ENCODE measurements at places on chromosomes 2 and 18.

DNA sequence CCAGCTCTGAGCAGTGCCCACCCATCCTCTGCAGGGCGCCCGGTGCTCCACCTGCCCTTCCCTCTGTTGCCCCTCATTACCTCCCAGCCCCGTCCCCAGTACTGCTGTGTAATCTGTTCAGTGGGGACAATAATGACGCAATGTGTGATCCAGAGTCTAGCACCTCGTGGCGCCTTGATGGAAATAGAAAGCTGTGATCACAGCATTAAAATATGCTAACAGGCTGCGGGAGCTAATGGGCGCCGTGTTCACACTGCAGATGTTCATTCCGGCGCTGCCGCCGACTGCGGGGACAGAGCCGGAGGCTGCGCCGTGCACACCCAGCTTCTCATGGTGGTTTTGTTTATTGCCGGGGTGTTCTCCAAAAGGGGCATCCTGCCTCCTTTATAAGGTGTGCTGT, 235.2 kb downstream of the LDLRAD4 start:
- no peak for DNase-seq
- no peak overlapping the region for H3K4me3 ChIP-seq
- H3K4me1 ChIP-seq, result peaks cover 20% of the 10 kb centered on the region
- H3K36me3 ChIP-seq, result peaks cover 5% of the 10 kb centered on the region
- peak overlapping the region; percentile 46 for H3K27ac ChIP-seq

DNA sequence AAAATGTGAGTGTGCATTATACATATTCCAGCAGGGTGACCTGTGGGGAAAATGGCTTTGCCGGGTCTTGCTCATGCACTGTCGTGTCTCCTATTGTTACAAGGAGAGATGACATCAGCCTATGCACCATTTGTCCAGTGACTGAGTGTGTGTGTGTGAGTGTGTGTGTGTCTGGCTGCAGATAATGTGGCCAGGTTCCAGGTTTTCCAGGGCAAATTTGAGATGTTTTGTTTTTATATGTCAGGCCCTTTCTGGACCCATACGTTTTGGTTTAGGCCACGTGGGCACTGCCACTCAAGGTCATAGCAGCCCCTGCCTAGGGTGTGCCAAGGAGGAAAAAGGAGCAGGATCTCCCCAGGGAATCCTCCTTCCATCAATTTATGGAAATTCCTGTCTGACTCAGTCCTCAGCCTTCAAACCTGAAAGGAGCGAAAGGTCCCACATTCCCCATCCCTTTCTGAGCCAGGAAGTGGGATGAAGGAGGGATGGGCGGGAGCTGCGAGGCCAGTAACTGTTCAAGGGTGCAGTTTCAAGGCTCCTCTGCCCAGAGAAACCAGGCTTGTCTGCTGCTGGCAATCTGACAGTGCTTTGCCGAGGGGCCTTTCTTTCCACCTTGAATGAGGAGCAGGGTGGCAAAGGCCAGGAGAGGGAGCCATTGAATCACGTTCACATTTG, 93.0 kb upstream of the SMAD2 start:
- no peak overlapping the region for H3K4me3 ChIP-seq
- H3K4me1 ChIP-seq, result peaks cover 31% of the 10 kb centered on the region
- DNase-seq, result no peak
- H3K36me3 ChIP-seq, result no peaks in the 10 kb centered on the region

GRCh38 chr2:60973705-60974104, 43.8 kb upstream of the PEX13 start:
- H3K27me3 ChIP-seq, result no peaks in the 10 kb centered on the region
- H3K27ac ChIP-seq, result no peak overlapping the region
- DNase-seq, result no peak

DNA sequence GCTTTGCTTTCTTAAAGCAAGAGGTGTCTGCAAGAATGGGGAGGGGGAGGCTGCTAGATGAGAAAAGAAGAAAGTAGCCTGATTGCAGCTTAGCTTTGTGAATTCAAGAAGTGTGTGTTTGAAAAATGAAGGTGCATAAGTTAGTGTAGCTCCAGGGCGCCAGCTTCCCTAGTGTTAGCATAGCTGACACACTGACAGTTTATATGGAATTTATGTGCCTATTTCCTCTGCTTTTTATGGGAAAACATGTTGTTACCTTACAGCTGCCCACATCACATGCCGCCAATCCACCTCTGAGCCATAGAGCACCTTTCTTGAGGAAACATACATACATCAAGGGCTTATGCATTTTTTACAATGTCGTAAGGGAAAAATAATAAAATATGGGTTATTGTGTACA, 536.4 kb upstream of the PIK3C3 start:
- no peaks in the 10 kb centered on the region for H3K27me3 ChIP-seq
- H3K36me3 ChIP-seq, result no peaks in the 10 kb centered on the region
- no peak overlapping the region for H3K4me3 ChIP-seq
- H3K4me1 ChIP-seq, result no peaks in the 10 kb centered on the region
- H3K27ac ChIP-seq, result no peak overlapping the region

- H3K36me3 ChIP-seq, result no peaks in the 10 kb centered on the region
- H3K27me3 ChIP-seq, result no peaks in the 10 kb centered on the region
- no peak overlapping the region for H3K4me3 ChIP-seq
- no peaks in the 10 kb centered on the region for H3K4me1 ChIP-seq
These were observed 324.1 kb downstream of the CCDC178 start for GRCh38 chr18:33116376-33116775.

- no peak for DNase-seq
- H3K4me1 ChIP-seq, result no peaks in the 10 kb centered on the region
- no peak overlapping the region for H3K27ac ChIP-seq
- peaks cover 3% of the 10 kb centered on the region for H3K36me3 ChIP-seq
- H3K27me3 ChIP-seq, result peaks cover 13% of the 10 kb centered on the region
- no peak overlapping the region for H3K4me3 ChIP-seq
These were observed 36.1 kb upstream of the TWIST2 start for GRCh38 chr2:238811759-238812158.

- H3K4me1 ChIP-seq, result no peaks in the 10 kb centered on the region
- peaks cover 3% of the 10 kb centered on the region for H3K27me3 ChIP-seq
- H3K27ac ChIP-seq, result no peak overlapping the region
- no peak overlapping the region for H3K4me3 ChIP-seq
These were observed 17.2 kb downstream of the TEX51 start for GRCh38 chr2:126915903-126916302.

DNA sequence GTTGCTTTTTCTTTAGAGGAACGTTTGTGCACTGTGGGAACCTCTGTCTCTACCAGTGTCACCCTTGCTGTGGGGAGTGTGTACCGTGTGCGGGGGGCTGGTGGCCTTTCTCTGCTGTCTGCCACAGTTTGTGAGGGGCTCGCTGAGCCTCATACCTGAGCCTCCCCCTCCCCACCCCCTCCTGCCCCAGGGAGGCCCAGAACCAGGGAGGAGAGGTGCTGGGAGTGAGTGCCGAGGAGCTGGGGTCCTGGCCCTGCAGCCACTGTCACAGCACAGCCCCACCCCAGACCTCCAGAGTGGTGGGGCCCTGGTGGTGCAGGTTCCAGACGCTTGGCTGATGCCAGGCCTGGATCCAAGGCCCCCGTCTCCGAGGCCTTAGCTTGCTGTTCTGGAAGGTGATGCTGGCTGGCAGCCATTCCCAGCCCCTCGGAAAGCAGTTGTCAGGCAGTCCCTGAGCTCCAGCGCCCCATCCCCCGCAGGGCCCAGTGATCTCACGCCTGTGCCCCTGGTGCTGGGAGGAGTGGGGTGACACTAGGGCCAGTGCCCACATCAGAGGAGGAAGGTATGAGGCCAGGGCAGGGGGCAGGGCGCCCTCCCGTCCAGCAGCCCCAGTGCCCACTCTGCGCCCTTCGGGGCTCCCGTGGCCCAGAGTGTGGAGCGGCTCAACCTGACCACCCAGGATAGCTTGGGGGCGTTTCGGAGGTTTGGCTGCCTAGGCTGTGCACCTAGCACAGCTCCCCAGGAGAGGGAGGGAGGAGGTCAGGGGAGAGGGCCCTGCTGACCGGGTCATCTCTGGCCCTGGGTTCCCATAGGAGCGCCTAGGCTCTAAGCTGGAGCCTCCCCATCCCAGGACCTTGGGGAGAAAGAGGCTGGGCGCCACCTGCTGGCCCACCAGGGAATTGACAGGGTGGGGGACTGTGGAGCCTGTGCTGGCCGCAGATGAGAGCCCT, 53.0 kb upstream of the ALPP start:
- no peak for DNase-seq
- H3K27ac ChIP-seq, result no peak overlapping the region
- peaks cover 3% of the 10 kb centered on the region for H3K4me1 ChIP-seq

DNA sequence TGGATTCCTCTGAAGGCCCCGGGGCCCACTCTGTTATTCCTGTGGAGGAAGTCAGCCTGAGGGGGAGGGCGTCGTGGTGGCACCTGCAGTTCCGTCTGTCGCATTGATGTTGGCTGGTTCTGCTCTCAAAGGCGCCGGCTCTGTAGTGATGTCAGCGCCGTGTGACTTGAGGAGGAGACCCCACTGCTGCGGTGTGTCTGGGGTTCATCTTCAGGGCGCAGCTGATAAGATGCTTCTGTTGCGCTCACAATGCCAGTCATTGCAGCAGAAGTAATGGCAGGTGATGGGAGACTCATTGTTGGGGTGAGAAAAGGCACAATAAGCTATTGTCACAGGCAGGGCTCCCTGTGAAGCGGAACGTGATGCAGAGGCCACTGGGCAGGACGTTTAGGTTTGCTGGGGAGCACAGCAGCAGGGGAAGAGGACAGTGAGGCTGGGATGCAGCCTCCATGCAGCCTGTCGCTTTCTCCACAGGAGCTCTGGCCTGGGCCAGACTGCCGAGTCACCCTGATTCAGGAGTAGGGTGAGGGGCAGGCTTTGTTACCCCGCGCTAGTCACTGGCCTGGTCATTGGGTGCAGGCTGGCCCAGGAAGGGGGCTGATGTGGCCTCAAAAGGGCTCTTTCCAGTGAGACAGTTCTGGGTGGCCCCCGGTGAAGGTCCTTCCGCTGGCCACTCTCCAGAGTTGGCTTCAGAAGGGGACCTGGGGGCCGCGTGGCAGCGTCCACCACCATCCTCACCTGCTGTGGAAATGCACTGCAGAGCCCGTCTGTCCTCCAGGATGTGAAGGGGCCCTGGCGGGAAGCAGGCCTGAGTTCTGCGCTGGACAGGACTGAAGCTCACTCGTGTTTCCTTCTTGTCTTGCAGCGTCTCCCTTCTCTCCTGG, 42.9 kb downstream of the SH3BP4 start:
- H3K4me3 ChIP-seq, result no peak overlapping the region
- H3K27ac ChIP-seq, result peak overlapping the region; percentile 92
- peaks cover 81% of the 10 kb centered on the region for H3K4me1 ChIP-seq
- peak; percentile 85 for DNase-seq
- peaks cover 8% of the 10 kb centered on the region for H3K36me3 ChIP-seq
- no peaks in the 10 kb centered on the region for H3K27me3 ChIP-seq

- H3K4me3 ChIP-seq, result no peak overlapping the region
- H3K36me3 ChIP-seq, result peaks cover 56% of the 10 kb centered on the region
- no peak overlapping the region for H3K27ac ChIP-seq
- no peaks in the 10 kb centered on the region for H3K27me3 ChIP-seq
These were observed 27.2 kb upstream of the FBLN7 start for GRCh38 chr2:112110966-112111365.

DNA sequence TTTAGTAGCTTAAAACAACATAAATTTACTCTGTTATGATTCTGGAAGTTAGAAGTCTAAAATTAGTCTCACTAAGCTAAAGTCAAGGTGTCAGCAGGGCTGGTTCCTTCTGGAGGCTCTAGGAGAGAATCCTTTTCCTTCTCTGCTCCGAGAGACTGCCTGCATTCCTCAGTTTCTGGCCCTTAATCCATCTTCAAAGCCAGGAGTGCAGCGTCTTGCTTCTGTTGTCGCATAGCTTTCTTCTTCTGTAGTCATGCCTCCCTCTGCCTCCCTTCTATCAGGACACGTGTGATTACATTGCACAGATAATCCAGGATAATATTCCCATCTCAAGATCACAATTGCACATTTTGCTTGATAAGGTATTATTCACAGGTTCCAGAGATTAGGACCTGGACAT, 35.1 kb downstream of the DAPL1 start:
- H3K4me3 ChIP-seq, result no peak overlapping the region
- no peak for DNase-seq
- peak overlapping the region; percentile 62 for H3K27ac ChIP-seq
- no peaks in the 10 kb centered on the region for H3K36me3 ChIP-seq

- peaks cover 5% of the 10 kb centered on the region for H3K36me3 ChIP-seq
- peaks cover 6% of the 10 kb centered on the region for H3K4me1 ChIP-seq
- no peak for DNase-seq
- no peak overlapping the region for H3K4me3 ChIP-seq
- no peaks in the 10 kb centered on the region for H3K27me3 ChIP-seq
These were observed 36.1 kb downstream of the PSTPIP2 start for GRCh38 chr18:46035696-46036680.

- no peaks in the 10 kb centered on the region for H3K36me3 ChIP-seq
- peaks cover 16% of the 10 kb centered on the region for H3K27me3 ChIP-seq
- H3K4me3 ChIP-seq, result no peak overlapping the region
- no peak for DNase-seq
- no peak overlapping the region for H3K27ac ChIP-seq
These were observed 89.2 kb upstream of the MYCN start for GRCh38 chr2:15851076-15851693.

- peaks cover 3% of the 10 kb centered on the region for H3K27me3 ChIP-seq
- no peaks in the 10 kb centered on the region for H3K36me3 ChIP-seq
- DNase-seq, result no peak
These were observed 178.8 kb downstream of the TMEM163 start for GRCh38 chr2:134539981-134540380.

- peaks cover 42% of the 10 kb centered on the region for H3K27me3 ChIP-seq
- no peak overlapping the region for H3K4me3 ChIP-seq
- H3K4me1 ChIP-seq, result peaks cover 4% of the 10 kb centered on the region
- DNase-seq, result no peak
- H3K27ac ChIP-seq, result no peak overlapping the region
These were observed 971 bp upstream of the FBXO41 start for GRCh38 chr2:73285159-73285739.

GRCh38 chr2:135947483-135947882, 37.9 kb downstream of the DARS1 start:
- H3K4me1 ChIP-seq, result peaks cover 24% of the 10 kb centered on the region
- DNase-seq, result no peak
- no peaks in the 10 kb centered on the region for H3K27me3 ChIP-seq
- no peak overlapping the region for H3K4me3 ChIP-seq
- H3K27ac ChIP-seq, result no peak overlapping the region

DNA sequence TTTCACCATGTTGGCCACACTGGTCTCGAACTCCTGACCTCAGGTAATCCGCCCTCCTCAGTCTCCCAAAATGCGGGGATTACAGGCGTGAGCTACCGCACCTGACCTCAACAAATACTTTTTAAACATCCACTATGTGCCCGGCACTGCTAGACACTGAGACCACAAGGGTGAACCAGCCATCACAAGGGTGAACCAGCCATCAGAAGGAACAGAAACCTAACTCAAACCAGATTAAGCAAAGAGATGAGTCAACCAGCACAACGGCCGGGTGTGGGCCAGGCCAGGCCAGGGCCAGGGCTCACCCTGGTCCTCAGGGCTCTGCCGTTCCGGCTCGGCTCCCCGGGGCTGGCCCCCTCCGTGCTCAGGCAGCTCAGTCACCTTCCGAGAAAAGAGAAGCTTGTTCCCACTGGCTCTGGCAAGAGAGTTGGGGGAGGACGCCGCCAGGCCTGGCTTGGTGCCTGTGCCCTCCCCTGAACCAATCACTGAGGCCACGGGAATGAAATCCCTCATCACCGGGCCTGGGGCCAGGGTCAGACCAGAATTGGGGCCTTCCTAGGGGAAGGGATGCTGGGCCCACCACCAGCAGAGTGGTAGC, 4.4 kb downstream of the TEX44 start:
- DNase-seq, result no peak
- no peaks in the 10 kb centered on the region for H3K36me3 ChIP-seq
- no peaks in the 10 kb centered on the region for H3K27me3 ChIP-seq
- H3K27ac ChIP-seq, result no peak overlapping the region
- no peak overlapping the region for H3K4me3 ChIP-seq

GRCh38 chr2:12271589-12271984, 445.1 kb upstream of the TRIB2 start:
- no peak overlapping the region for H3K4me3 ChIP-seq
- DNase-seq, result no peak
- H3K27me3 ChIP-seq, result no peaks in the 10 kb centered on the region
- no peak overlapping the region for H3K27ac ChIP-seq
- peaks cover 2% of the 10 kb centered on the region for H3K36me3 ChIP-seq
- H3K4me1 ChIP-seq, result peaks cover 4% of the 10 kb centered on the region
